GM04504 (cell line): ENCODE measurements at places on chromosomes 13 and 19.

DNA sequence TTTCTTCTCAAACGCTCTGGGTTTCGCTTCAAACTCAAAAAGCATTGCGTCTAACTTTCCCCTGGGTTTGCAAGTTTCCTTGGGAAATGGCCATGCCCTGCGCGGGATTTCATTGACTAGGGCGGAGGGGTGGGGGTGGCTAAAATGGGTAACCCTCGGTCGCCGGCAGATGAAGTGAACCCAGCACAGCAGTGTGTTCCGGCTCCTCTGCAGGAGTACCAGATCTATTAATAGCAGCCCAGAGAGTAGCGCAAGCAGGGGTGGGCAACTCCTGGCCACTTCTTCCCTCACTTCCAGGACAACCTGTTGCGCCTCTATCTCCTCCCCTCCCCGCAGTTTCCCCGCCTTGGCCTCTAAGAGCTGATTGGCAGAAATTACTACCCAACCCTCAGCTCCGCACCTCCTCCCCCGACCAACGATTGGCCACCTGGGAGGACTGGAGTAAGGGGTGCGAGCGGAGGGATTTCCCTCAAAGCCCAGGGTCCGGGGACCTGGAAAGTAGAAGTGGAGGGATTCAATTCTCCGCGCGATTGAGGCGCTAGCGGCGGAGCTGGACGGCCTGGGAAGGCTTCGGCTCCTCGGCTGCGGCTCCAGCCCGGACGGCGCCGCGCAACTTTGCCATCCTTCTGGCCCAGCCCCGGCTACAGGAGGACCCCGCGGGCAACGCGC, at the start of gene FREM2:
TSS of gene FREM2 (plus strand) at position 501 of the 669 bp plus-strand sequence. CDS start 268 bp downstream, outside the sequence.
- no peak for DNase-seq

GRCh38 chr13:27973291-27973690, 4.2 kb upstream of the CDX2 start:
- no peak for DNase-seq

GRCh38 chr19:19966862-19967261, 66.1 kb downstream of the ZNF93 start:
- DNase-seq = no peak

DNA sequence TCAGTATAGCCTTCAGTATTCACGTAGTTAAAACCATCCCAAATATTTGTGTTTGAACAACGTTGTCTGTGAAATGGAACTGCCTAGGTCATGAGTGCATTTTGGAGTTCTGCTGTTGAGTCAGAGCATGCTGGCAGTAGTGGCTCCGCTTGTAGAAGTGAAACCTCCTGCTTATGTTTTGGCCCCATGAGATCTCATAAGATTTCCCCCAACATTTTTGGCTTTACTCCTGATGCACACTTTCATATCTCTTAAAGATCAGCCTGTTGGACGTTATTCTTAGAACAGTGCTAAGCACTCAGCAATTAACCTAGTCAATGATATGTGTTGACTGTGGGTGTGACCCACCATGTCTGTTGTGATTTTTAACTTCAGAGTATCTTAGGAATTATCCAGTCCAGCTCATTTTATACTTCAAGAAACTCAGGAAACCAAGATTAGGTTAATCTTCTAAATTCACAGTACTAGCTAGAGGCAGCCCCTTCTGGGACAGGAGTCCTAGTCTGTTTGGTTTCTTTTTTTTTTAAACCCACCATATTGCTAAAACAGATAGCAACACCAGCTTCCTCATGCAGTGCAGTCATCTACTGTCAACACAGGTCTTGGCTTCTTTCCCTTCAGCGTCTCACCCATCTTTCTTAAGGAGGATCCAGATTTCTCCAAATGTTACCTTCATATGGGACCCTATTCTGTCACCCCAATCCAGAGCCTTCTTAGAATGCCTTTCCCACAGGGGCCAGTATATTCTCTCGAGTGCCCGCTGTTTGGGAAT, 26.2 kb downstream of the RAP2A start:
- DNase-seq = no peak

DNA sequence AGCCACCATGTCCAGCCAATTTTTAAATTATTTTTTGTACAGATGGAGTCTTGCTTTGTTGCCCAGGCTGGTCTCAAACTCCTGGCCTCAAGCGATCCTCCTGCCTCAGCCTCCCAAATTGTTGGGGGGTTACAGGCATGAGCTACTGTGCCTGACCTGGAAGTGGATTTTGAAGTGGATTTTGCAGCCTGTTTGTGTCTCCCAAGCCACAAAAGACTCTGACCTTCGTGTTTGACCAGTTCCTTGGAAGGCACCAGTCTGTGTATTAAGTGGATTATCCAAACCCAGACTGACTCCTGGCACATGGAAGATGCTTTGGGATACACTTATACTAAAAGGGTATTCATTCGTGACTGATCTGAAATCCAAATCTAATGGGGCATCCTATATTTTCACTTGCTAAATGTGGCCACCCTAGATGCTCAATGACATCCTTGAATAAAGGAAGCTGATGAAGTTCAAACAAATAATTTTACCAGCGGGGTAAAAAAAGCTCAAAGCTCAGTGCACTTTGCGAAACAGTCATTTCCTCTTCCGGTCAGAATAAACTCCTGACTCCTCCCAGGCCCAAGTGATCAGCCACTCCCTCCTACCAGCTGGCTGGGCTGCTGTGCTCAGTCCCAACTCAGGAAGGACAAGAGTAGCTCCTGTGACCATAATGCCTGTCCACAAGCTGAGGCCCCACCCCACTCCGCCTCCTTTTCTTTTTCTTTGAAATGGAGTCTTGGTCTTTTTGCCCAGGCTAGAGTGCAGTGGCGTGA, 32.6 kb upstream of the GATAD2A start:
- no peak for DNase-seq

DNA sequence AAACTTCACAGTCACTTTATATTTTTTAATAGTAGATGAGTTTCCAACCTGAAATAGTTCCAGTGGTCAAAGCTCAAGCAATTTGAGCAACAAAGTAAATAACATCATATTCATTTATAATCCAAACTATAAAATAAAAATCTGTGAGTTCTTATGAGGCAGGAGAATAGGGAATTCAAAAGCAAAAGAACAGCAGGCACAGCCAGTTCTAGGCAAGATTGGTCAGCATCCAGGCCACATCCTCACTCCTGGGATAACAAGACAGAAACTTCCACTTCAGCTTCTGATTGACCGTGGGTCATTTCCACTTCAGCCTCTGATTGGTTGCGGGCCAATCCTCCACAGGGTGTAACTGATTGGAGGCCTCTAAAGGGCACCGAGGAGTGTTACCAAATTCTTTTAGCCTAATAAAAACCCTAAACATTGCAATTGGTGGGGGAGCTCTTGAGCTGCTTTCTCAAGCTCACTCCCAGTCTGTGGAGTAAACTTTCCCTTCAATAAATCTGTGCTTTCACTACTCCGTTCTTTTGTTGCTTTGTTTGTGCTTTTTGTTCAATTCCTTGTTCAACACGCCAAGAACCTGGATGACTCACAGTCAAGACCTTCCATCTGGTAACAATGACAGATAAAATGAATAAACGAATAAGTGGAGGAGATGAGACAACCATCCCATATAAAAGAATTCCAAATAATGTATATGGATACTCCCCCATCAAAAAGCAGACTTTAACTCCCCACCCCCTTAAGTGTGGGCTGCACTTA, 42.6 kb upstream of the AMER2 start:
- no peak for DNase-seq

DNA sequence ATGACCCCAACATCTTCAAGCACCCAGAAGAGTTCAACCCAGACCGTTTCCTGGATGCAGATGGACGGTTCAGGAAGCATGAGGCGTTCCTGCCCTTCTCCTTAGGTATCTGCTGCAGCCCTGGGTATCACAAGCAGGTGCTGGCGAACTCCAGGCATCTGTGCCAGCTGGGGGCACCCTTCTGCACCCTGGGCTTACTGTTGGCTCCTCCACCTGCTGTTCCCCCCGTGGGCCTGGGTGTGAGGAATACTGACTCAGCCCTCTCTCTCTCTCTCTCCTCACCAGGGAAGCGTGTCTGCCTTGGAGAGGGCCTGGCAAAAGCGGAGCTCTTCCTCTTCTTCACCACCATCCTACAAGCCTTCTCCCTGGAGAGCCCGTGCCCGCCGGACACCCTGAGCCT, 13.0 kb downstream of the CYP2S1 start:
- DNase-seq = no peak

GRCh38 chr13:99617474-99618255, 116.4 kb downstream of the TM9SF2 start:
- DNase-seq = no peak

DNA sequence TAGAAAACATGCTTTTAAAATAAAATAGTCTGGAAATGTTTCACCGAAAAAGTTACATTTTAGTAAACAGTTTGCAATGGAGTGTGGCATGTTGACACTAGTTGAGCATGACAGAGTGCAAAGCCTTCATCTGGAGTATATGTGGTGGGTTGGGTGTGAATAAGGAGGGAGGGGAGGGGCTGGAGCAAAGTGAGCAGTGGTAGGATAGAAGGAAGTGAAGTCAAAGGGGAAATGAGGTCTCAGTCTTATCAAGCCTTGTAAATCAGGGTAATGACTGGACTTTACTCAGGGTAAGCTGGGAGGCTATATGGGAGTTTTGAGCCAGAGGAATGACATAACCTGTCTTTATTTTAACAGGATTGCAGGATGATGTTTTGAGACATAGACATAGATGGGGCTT, 222.8 kb downstream of the PCDH20 start:
- no peak for DNase-seq

DNA sequence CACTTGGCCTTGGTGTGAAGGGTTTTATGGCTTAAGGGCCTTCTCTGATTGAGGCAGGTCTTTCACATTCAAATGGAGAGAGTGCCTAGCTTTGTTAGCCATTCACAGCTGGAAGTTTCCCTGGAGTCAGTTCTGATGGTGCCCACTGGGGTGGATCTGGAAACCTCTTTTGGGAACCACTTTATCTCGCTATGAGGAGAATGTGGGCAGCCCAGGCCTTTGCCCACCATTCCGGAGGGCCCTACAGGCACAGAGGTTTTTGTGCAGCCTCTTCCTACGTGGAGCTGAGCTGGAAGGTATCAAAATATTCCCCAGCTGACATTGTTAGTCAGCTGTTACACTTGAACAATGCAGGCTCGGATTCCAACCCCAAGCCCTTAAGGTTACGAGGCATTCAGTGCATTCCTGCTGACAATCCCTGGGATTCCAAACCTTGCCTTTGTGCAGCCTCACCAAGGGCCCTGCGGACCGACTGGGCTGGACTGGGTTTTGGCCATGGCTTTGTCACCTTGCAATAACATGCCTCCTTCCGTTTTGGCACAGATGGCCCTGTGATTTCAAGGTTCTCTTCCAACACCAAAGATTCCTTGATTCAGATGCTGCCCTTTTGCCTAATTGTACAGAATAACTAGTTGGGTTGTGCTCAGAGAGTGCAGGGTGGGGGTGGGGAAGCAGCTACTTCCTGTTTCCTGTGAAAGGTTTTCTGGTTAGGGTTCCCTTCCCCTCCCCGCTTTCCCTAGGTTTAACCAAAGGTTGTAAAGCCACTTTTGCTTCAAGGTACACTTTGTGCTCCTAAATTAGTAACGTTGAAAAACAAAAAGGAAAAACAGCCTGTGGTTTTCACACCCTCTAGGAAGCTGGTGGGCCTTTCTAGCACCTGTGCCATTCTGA, 27.0 kb downstream of the SAE1 start:
- DNase-seq = no peak

DNA sequence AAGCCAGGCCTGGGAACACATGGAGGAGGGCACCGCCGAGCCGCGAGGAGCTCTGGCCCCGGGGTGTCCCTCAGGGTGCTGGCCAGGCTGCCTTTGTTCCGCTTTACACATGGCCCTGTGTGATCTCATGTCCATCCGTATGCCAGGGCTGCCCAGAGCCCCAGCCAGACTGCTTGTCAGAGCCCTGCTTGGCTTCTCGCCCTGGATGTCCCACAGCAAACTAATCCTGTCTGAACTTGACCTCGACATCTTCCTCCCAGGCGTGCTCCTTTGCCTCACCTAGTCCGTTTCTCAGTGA, 14.3 kb downstream of the BCKDHA start:
- DNase-seq = no peak

DNA sequence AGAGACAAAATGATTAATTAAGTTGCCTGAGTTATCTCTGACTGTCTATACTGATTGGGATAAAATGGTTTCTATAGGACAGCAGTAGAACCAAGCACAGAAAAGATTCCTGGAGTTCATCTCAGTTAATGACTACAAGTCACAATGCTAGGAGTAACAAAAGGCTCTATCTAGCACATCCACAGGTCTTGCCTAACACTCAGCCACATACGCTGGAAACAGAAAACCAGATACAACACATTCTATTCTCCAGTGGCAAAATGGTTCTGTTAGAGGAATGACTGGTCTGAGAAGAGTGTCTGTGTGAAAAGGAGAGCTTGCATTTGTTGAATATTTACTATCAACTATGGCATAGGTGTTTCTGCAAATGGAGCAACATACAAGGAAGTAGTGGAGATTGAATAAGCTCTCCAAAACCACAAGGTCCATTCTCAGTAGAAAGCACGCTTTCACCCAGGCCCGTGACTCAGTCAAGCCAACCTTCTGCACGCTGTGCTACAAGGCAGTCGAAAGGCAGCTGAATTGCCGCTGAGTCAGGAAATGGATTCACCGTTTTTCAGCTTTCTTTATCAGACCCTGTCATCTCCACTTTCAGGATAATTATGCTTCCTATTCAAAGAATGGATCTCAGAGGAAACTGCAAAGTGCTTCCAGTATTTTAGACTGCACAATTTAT, 761.5 kb downstream of the EFNB2 start:
- DNase-seq = no peak

GRCh38 chr13:27336014-27336673, 65.5 kb downstream of the RASL11A start:
- DNase-seq = no peak

- peak; percentile 71 for DNase-seq
These were observed 342.4 kb downstream of the KCNRG start for GRCh38 chr13:50357586-50358118.

DNA sequence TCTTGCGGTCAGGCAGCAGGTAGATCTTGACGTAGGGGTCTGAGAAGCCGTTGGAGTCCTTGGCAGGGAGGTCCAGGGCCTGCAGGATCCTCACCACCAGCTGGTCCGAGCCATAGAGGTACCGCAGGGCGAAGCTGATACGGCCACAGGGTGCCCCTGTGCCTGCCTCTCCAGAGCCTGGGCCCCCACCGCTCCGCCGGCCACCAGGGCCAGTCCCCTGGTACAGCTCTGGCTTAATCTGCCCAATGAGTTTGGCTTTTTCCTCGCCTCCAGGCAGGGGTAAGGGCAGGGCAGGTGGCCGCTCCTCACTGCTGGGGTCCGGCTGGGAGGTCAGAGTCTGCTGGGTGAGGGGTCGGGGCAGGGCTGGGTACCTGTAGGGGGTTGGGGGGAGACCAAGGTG, 9.9 kb downstream of the SYT3 start:
- DNase-seq = no peak
